ENCODE measurements at places on chromosomes 4 and X.

GRCh38 chr4:87680271-87680670 is 30.2 kb downstream of the DMP1 start:
- DNase-seq, result no peak

DNA sequence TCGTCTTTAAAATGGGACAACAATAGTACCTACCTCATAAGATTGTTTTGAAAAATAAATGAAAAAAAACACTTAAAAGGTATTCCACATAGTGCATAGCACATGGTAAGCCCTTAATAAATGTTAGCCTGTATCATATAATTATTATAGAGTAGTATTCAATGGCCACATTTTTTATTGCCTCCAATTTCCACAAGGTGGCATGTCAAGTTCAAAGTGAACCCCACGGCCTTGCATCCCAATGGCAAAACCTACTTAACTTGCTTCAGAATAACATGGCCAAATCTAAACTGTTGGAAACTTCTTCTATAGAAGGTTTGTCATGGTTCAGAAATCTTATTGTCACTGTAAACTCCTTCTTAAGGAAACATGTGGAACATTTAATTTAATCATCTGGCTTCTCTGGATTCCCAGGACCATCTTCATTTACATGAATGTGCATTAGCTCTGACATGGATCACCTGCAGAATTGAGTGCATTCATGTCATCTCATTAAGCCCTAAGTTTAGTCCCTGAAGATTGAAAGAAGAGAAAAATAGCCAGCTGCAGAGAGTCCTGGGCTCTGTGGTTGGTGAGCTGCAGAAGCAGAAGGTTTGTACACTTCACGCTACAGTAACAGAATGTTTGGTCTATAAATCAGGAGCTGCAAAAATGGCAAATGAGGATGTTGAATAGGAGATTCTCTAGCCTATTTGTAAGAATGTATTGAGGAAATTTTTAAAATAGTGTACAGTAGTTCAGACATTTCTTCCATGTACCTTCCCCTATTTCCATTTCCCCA is 61.0 kb downstream of the ANXA3 start:
- DNase-seq, result peak; percentile 38

DNA sequence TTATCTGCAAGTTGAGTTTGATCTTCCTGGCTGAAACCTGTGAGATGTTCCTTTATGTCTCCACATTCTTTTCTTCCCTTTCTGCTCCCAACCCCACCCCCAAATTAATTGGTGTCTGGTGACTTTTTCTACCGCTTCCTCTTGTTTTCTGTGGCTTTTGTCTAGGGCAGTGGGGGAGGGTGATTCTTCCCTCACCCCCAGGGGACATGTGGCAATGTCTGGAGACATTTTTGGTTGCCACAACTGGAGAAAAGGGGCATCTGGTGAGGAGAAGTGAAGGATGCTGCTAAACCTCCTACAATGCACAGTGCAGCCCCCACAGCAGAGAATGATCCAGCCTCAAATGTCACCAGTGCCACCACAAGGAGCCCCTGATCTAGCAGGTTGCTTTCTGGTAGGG is 152.9 kb downstream of the NHS start:
- DNase-seq, result no peak

DNA sequence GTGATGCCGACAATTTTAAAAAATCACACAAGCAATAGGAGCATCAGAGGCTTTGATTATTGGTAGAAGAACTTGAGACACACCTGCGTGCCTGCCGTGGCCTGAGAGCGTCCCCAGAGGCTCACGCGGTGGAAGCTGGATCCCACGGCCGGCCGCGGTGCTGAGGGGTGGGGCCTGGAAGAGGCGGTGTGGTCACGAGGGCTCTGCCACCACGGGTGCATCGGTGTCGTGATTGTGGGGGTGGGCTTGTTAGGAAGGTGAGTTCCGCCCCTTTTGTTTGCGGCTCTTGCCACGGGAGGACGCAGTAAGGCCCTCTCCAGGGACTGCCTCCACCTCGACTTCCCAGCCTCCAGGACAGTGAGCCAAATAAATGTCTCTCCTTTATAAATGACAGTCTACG is 77.2 kb upstream of the ADRA2C start:
- no peak for DNase-seq

DNA sequence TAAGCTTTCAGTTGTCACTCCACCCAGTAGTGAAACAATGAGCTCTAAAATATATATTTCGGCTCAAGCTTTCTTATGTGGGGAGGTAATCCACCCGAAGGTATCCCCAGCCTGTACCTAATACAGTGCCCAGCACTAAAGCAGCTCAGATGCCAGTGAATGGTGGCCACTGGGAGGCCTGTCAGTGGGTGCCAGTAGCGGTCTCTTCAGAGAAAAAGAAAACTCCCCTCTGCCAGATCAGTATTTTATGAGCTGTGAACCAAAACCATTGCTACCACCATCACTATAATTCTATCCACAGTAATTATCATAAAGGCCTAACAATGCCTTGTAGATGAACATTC is 835 bp upstream of the NFKB1 start:
- no peak for DNase-seq

DNA sequence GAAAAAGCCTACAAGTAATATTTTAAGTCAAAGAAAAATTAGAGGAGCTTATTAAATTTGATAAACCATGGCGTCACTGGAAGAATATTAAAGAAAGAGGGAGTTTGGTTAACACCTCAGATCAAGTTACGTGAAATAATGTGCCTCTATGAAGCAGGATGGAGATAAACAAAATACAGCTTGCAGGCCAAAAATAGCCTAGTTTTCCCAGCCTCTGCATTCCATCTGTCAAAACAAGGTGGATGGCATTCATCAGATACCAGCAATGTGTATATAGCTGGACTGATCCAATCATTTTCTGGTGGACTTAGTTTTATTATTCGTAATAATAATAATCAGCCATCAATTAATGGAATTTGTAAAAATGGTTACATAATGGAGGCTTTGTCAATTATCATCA is 230.7 kb downstream of the NR3C2 start:
- DNase-seq, result no peak

- DNase-seq, result no peak
Measured at GRCh38 chr4:146155152-146155724, 20.3 kb upstream of the LSM6 start.

- no peak for DNase-seq
Measured at GRCh38 chr4:23290656-23291055, 597.9 kb downstream of the GBA3 start.

GRCh38 chr4:65007841-65008439 is 598.7 kb upstream of the TECRL start:
- DNase-seq, result no peak

DNA sequence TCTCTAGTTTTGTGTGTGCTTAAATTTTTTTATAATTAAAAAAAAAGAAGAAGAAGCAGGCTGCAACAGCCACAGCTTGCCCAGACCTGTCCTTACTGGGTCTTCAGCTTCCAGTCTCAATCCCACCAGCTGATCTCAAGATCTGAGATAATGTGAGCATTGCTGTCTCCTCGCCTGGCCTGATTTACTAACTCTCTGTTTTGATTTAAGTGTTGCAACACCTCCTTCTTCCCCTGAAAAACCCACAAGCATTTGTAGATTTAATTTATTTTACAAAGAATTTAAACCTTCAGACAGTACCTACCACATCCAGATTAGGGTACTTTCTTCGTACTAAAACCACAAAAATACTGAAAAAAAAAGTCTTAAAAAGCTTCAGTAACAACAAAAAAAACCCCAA is 38.0 kb downstream of the FAM241A start:
- DNase-seq, result no peak

DNA sequence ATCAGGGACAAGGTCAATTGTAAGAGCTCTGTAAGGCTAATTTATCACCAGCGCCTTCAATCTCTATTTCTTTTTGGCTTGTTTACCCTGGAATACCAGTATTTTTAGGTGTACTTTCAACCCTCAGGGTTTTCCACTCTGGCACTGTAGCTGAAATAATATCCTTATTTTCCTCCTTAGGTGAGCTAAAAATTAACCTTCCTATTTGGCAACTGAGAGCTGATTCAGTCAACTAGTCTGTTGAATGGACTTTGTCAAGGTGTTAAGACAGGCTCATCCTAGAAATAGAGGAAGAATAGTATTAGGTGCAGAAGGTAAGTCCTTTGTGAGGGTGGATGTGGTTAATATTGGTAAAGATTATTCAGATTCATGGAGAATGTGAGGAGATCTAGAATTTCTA is 101.3 kb upstream of the BANK1 start:
- DNase-seq, result no peak

DNA sequence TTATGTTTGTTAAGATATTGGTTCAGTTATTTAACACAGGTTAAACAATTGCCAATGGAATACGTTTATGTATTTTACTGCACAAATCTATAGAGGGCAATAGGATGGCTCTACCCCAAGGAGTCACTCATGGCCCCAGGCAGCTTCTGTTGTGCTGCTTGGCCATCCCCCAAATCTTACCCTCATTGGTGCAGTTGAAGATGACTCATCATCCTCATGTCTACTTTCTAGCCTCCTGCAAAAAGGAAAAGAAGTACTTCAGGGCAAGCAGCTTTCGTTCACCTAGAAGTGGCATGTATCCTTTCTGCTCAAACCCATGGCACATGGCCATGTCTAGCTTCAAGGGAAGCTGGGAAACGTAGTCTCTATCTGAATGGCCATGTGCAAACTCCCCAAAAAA is 14.2 kb downstream of the PHOX2B start:
- no peak for DNase-seq

- DNase-seq, result no peak
Measured at GRCh38 chr4:176788971-176789370, 3.8 kb downstream of the VEGFC start.

GRCh38 chr4:183202523-183202922 is 103.5 kb downstream of the WWC2 start:
- no peak for DNase-seq

- no peak for DNase-seq
Measured at GRCh38 chr4:95957054-95957453, 117.2 kb downstream of the PDHA2 start.

DNA sequence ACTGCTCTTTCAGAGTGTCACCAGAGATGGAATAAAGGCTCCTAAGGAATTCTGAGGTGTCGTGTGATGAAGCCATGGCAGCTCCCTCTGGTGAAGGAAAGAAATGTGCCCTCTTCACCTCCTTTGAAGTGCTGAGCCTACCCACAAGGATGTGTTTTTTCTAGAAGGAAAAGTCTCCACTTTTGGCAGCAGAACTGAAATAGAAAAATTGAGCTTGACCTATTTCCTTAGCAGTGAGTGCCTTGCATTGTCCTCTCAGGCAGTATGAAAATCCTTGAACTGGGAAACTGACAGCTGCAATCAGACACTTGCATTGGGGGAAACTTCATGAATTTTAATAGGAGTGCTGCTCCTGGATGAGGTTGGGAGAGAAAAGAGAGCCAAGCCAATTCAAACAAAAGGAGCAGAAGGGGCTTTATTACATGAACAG is 95.2 kb downstream of the DCLK2 start:
- no peak for DNase-seq

- no peak for DNase-seq
Measured at GRCh38 chr4:104492183-104492771, 2.4 kb downstream of the CXXC4 start.

DNA sequence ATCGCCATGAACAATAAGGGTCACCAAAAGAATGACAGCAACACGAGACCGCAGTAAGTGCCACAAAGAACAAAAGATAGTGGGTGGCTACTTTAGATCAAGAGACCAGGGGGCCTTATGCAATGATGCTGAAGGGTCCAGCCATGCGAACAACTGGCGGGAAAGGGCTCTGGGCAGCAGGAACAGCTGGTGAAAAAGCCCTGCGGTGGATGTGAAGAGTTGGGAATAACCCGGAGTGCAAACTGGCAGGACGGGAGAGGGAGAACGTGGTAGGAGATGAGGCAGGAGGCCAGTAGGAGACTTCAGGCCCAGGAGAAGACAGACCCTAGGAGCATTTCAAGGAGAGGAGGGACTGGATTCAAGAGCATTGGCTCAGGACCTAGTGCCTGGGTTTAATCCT is 120.2 kb downstream of the AFAP1 start:
- no peak for DNase-seq

DNA sequence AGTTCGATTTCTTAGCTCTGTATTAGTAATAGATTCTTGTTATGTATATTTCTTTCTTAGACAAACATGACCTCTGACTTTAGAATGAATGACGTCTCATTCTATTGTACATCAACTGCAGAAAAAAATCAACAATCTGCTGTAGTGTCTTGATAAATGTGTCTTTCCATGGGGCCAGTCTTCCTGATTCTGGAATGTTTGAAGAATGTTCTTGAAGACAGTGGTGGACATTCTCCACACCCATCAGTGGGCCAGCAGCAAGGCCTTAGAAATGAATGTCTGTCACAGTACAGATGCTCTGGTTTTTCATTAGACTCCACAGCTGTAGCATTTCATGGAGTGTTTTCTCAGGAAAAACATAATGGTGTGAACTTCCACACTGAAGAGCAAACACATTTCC is 63.2 kb upstream of the FAM47B start:
- DNase-seq, result no peak

DNA sequence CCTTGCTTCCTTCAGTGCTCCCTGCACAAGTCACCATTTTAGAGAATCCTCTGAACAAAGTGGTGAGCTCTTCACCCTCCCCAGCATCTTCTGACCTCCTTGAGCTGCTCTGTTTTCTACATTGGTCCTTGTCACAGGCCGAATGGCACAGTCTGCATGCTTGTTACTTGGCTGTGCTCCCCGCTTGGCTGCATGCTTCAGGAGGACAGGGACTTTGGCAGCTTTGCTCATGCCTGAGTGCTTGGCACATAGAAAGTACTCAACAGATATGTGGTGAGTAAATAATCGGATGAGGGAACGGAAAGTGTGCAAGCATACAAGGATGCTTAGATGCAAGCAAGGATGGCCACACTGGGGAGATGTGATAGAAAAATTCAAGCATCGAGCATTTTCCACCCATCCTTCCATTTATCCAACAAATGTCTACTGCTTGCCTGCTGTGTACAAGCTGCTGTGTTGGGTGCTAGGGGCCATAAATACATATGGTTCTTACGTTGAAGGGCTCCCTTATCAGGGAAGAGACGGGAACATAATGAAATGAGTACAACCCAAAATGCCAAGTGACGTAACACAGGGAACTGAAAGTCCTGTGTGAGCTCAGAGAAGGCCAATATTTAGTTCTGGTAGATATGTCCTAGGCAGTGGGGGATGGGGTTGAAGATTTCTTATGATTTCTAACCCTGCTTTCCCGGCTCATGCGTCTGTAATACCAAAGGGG is 31.2 kb downstream of the SLC2A9 start:
- DNase-seq, result no peak

GRCh38 chr4:56681853-56682525 is 893 bp upstream of the HOPX start:
- no peak for DNase-seq

DNA sequence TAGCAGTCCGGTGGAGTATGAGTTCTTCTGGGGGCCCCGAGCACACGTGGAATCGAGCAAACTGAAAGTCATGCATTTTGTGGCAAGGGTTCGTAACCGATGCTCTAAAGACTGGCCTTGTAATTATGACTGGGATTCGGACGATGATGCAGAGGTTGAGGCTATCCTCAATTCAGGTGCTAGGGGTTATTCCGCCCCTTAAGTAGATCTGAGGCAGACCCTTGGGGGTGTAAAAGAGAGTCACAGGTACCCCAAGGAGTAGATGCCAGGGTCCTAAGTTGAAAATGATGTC is 852 bp downstream of the MAGEH1 start:
- no peak for DNase-seq

GRCh38 chr4:167987285-167987684 is 105.1 kb upstream of the ANXA10 start:
- no peak for DNase-seq

Data from AG09319 (cell line).